AG20443 (cell line): ENCODE measurements at places on chromosomes 12 and 14.

GRCh38 chr14:91674911-91675310, 57.0 kb downstream of the CATSPERB start:
- no peak for DNase-seq

DNA sequence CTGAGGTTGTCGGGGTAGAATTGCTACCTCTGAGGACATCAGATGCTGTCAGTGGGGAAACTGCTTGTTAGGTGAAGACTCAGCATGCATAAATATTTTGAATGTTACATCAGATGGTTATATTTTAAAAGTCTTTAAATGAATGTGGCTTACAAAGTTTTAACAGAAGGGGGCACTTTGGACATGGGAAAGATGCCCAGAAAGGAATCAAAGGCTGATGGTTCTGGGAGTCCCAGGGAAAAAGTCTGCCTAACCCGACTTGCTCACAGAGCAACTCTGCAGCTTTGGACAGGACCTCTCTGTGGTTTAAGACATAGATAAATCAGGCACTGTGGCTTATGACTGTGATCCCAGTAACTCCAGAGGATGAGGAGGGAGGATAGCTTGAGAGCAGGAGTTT, 474.9 kb downstream of the ATP23 start:
- peak; percentile 73 for DNase-seq

DNA sequence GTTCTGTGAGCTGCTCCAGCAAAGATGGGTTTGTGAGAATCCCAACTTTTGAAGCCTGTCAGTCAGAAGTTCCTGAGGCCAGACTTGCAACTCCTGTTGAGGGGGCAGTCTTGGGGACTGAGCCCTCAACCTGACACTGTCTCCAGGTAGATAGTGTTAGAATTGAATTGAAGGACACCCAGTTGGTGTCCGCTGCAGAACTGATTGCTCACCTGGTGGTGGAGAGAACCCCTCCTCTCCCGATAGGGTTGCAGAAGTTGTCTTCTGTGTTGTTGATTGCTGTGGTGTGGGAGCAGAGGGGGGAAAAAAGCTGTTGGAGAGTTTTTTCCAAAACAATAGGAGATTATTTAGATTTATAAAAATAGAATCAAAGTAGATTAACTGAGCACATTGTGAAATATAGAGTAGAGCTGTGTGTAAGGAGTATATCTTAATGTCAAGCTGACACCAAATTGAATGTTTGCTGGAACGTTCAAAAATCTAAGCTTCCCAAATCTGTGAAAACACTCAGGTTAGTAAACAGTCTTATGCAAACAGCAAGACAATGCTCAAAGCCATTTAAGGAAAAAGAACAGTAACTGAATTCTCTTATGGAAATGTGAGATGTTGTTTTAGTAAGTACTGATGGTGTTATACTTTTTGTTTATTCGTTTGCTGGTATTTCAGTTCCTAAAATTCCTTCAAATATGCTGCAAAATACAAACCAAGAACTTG, 18.6 kb downstream of the HIF1A start:
- DNase-seq, result no peak

DNA sequence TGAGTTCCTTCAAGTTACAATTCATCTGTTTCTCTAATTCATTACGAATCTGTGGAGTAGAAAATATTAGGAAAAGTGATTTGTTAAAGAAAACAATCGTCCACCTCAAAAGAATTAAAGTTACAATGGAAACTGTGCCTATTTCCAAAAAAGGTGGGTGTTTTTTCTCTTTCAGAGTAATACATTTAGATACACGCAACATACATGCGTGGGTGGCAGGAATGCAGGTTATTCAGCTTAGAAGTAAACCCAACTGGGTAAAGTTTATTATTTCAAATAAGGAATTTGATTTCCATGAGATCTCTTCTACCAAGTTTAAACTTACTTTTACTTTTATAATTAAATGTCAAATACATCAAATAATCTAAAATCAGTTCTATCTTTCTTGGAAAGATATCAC, 52.2 kb downstream of the SSH1 start:
- DNase-seq, result no peak

GRCh38 chr12:33672836-33673577, 233.4 kb upstream of the SYT10 start:
- DNase-seq, result no peak

DNA sequence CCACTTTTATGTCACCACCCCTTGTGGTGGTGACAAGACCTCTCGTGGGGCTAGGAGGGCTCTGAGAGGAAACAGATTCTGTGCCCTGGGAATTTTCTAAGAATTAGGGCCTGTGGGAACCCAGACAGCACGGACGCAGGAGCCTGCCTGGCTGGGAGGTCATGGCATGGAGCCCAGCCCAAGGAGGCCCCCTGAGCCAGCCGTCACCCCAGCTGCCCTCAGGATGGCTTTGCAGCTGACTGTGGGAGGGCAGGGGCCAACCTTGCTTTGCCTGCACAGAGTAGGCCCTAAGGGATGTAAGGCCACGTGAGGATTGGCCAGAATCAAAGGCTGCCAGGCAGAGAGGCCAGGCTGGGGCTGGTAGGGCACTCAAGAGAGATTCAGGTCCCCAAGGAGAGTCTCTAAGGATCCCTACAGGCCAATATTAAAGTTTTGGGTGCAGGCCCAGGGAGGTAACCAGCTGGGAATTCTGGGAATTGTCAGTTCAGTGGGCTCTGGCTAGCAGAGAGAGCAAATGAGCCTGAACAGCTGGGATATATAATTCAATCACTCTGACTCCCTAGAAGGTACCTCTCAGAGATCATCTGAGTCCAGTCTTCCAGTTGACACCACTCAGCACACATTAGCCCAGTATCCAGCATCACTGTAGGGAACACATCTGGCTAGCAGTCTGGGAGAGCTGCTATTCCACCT, 6.4 kb downstream of the LTBP2 start:
- DNase-seq, result peak; percentile 29

GRCh38 chr14:59356767-59357166, 108.4 kb downstream of the GPR135 start:
- no peak for DNase-seq

GRCh38 chr14:77426396-77426795, 3.1 kb upstream of the NOXRED1 start:
- no peak for DNase-seq

DNA sequence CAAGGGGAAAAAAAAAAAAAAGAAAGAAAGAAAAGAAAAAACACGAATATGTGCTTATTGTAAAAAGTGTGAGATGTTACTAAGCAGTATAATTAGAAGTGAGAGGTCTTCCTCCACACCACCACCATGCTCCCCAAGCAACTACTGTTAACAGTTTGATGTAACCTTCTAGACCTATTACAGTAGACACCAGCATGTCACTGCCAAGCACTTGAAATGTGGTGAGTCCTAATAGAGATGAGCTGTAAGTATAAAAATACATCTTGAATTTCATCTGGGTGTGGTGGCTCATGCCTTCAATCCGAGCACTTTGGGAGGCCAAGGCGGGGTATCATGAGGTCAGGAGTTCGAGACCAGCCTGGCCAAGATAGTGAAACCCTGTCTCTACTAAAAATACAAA, 8.1 kb upstream of the SNRNP35 start:
- DNase-seq, result no peak

- no peak for DNase-seq
Measured at GRCh38 chr12:11688379-11688778, 38.9 kb downstream of the ETV6 start.

DNA sequence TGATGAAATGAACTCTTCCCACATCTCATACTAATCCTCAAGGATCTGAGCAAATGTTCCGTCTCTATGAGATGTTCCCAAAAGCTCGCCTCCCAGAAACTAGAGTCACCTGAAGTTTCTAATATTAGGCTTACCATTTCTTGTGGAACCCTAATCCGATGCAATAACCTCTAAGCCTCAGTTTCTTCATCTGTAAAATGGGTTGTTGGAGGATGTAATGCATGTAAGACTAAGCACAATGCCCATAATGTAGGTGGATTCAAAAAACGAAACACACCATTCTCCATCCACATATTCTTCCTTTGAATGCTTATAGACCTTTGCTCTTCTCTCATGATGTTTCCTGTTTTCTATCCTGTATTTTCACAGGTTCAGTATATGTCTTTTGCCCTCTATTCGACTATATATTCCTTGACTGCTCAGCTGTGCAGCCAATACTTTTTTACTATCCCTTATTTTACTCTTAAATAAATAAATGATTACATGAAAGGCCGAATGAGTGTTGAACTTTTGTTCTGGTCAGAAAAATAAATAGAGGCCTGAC, 307.3 kb upstream of the G2E3 start:
- DNase-seq, result no peak

DNA sequence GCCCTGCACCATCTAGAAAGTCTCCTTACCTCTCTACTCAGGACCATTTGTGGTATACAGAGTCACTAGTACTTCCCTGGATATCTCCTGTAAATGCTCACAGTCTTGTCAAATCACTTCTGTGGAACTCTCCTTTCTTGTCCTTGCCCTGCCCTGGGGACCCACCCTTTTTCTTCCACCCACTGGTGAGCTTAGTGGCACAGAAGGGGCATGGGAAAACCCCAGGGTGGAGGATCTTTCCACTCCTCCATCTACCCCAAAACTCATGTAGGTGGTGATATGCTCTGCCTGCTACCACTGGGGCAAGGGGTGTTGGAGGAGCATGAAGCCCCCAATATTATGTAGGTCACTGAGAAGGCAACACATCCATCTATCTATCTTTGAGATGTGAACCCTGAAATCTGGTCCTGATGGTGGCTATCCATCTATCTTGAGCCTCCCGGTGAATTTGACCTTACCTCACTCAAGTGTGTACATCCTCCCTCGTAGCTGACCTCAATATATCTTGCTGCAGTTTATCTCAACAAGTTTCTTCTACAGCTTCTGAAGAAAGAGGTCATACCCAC, 943 bp downstream of the TESPA1 start:
- no peak for DNase-seq

- no peak for DNase-seq
Measured at GRCh38 chr12:39077226-39077625, 171.8 kb upstream of the CPNE8 start.

DNA sequence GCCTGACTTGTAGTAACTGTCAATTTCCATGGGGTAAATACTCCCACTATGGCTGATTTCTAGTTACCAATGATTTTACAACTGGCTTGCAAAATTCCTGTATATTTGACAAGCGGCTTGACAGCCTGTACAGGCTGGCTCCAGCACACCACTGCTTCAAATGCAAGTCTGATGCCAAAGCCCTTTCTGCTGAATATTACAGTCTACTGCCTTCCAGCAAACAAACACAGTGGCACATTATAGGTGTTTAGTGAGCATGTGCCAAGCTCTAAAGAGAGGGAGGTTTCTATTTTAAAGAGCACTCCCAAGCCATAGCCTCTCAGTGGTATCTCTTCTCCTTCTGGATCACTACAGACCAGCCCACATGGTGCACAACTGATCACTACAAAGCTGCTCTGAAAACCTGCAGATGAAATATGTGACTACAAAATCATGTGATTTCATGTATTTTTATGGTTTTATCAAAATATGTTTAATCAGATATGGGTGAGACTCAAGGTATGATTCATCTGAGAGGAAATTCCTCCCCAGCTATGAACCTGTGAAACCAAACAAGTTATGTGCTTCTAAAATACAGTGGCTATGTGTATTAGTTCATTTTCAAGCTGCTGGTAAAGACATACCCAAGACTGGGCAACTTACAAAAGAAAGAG, 101.5 kb downstream of the RPAP3 start:
- DNase-seq, result no peak
